ENCODE measurements at places on chromosomes 2 and 18.

GRCh38 chr2:88032070-88032702 lies 15.8 kb upstream of the RNU2-63P start:
- no peak for DNase-seq

- no peak for DNase-seq
Observed at GRCh38 chr2:86072271-86072858, 33.3 kb downstream of the POLR1A start.

DNA sequence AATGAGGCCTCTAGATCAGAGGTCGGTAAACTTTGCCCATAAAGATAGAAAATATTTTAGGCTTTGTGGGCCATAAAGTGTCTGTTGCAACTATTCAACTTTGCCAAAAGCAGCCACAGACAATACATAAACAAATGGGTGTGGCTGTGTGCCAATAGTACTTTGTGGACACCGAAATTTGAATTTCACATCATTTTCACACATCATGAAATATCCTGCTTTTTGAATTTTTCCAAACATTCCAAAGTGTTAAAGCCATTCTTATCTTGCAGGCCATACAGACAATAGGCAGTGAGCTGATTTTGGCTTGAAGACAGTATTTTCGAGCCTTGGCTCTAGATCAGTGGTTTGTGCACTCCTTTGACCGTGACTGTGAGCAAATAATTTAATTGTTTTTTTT lies 51.1 kb upstream of the EPC2 start:
- no peak for DNase-seq

DNA sequence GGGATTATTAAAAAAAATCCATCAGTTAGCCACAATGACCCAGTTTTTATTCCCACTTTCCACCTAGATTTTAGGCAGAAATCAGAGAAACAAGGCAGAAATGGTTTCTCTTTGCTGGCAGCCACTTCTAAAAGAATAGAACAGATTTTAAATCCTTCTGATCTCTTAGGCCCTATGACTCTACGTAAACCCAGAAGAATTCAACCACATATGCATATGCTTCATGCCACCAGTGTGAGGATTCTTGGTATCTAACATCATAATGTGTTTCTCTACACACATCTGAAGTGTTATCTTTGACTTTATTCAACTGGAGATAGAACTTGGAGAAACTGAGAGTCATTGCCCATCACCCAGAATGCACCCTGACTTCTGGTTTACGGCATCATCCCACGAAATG lies 128.7 kb upstream of the TANK start:
- no peak for DNase-seq

DNA sequence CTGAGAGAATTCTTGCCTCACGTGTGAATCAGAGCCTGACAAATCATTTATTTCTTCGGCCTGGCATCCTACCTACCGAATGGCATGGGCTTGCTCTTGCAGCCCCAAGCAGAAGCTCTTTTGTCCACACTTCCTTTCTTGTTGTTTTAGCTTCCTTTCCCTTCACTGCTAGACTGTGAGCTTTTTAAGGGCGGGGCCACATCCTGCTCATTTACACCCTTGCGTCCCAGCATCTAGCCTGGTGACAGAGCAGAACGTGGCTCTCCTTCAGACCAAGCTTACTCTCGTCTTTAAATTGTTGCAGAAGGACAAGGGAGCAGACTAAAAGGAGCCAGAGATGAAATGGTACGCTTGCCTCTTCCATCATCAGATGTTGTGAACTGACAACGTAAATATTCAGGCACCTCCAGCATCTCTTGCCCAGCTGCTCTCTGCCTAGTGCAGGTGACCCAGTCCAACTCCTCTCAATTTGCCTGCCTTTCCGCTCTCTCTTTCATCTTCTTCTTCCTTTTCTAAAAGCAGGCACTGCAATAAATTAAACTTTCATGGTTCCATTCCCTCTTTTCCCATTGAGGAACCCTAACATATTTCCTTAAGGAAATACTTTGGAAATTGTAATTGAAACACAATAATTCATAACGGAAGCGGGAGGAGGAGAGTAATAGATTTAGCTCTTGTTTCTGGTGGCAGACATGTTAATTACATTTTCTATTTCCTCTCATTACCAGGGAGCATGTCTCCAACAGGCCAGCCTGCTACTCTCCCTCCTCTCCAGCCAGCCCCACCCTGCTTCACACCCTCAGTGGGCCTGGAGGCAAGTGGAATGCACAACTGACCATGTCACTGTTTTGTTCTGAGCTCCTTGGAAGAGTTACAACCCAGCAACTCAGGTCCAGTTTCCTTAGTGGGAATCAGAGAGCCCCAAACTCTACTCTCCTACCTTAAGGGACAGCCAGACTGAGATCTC lies 228.1 kb upstream of the TRIB2 start:
- DNase-seq: no peak

GRCh38 chr2:105181282-105181681 lies 60.3 kb upstream of the GPR45 start:
- no peak for DNase-seq

Measured in cardiac septum (tissue), 1 donor.